Osteoblast (primary cell): ENCODE measurements at places on chromosomes 11 and 22. TPM values are rescaled to one million over a fixed set of nuclear protein-coding genes. Genes with fewer than 3 reads are reported as not detected.

The BTBD18 gene
- not detected in 2 replicates for total RNA-seq

The TEX12 gene
- 0.59 TPM in 1 of 2 replicates, not detected in the other for total RNA-seq

The FGF19 gene
- total RNA-seq, result not detected in 2 replicates

The CSF2RB gene
- total RNA-seq, result 1.1 and 1.2 TPM in 2 replicates

The PVALB gene
- total RNA-seq, result not detected in 2 replicates

The VPREB3 gene
- not detected in 2 replicates for total RNA-seq

The TRIM6 gene
- 3.6 and 3.8 TPM in 2 replicates for total RNA-seq

The C11orf86 gene
- not detected in 2 replicates for total RNA-seq

- no peaks in the 10 kb centered on the region for H3K4me1 ChIP-seq
- no peaks in the 10 kb centered on the region for H3K27me3 ChIP-seq
Observed at GRCh38 chr11:30059172-30059815, 42.5 kb upstream of the KCNA4 start.

- H3K27me3 ChIP-seq, result no peaks in the 10 kb centered on the region
- no peak overlapping the region for H3K4me3 ChIP-seq
- H3K27ac ChIP-seq, result no peak overlapping the region
- DNase-seq, result peak; percentile 19
- H3K4me1 ChIP-seq, result no peaks in the 10 kb centered on the region
- H3K36me3 ChIP-seq, result no peaks in the 10 kb centered on the region
Observed at GRCh38 chr11:80155412-80156017, 714.7 kb upstream of the TENM4 start.

DNA sequence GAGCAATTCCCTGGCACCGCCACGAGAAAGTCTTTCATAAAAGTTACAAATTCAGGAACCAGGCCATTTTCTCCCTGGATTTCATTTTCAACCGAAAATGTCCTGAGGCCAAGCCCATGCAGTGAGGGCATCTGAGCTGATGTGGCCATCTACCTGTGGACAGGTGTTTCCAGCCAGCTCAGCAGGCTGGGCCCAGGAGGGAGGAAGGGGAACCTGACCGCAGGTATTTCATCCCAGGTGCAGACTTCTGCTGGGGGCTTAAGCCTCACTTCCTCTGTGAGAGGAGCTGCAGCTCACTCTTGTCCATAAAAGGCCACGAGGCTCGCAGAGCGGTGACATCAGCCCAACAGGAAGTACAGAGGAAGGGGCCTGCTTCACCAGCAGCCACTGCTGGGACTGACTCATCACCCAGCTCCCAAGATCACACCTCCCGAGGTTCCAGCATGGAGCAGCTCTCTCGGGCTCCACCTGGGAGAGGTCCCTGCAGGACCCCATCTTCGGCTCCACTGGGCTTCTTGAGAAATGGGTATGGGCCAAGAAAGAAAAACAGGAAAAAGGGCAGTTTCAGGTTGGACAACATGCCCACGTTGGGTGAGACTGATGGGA lies 56.4 kb downstream of the MYH9 start:
- peak; percentile 90 for DNase-seq
- no peak overlapping the region for H3K4me3 ChIP-seq
- H3K27ac ChIP-seq, result peak overlapping the region; percentile 99
- H3K36me3 ChIP-seq, result peaks cover 85% of the 10 kb centered on the region
- H3K27me3 ChIP-seq, result no peaks in the 10 kb centered on the region

DNA sequence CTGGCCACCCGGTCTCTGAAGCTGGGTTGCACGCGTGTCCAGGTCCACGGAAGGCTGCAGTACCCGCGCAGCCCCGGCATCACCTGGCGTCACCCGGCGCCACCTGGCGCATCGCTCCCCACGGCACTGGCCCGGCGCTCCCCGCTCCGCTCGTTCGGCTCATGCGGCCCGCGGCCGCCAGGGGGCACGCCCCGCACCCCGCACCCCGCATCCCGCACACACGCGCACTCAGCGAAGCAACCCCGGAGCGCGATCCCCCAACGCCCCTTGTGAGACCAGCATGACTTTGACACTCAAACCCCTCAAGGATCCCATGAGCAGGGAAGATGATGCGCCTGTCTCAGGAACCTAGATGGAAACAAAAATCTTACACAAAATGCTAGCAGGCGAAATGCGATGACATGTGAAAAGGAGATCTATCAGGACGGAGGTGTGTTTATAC lies 11.9 kb downstream of the B3GNT6 start:
- peak; percentile 96 for DNase-seq
- H3K27ac ChIP-seq, result no peak overlapping the region
- peaks cover 5% of the 10 kb centered on the region for H3K4me1 ChIP-seq
- H3K4me3 ChIP-seq, result peak overlapping the region; percentile 52

GRCh38 chr22:21823740-21824444 lies 43.6 kb downstream of the MAPK1 start:
- peak; percentile 73 for DNase-seq
- peaks cover 14% of the 10 kb centered on the region for H3K4me1 ChIP-seq
- H3K36me3 ChIP-seq, result no peaks in the 10 kb centered on the region
- no peak overlapping the region for H3K4me3 ChIP-seq
- peak overlapping the region; percentile 40 for H3K27ac ChIP-seq
- no peaks in the 10 kb centered on the region for H3K27me3 ChIP-seq

DNA sequence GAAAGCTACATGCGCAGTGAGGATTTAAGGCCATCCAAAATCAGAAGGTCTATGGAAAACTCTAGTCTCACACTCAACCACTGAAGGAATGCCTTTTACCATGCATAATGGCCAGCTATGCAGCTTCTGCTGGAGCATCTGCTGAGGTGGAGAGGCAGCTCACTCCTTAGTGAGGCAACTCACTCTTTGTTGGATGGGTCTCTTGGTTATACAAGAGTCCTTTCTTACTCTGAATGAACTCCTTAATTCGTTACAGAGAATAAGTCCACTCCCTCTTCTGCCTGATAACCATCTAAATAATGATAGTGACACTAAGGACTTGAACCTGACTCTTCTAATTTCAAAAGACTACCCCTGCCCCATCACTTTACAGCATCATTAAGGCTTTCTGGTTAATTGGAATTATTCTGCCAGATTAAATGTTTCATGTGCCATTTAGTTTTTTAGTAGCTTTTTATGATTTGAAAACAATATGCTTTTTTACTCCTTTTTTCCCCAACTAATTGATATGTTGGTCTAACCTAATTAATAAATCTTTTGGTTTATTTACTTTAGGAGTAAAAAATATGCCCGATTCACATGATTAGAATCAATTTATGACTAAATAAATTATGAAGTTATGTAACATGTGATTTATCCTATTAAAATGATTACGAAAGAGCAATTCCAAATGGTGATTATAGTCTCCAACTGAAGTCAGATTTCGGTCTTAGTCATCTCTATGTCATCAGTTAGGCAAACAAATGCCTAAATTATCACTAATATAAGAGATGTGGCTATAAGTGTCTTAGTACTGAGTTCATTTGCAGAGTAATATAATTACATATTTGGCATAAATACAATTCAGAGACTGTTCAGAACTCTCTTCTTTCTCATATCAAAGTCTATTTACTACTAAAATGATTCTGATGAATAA lies 286.7 kb upstream of the CCDC90B start:
- H3K4me1 ChIP-seq, result peaks cover 17% of the 10 kb centered on the region
- H3K4me3 ChIP-seq, result no peak overlapping the region
- no peak overlapping the region for H3K27ac ChIP-seq
- no peaks in the 10 kb centered on the region for H3K36me3 ChIP-seq
- DNase-seq, result no peak
- no peaks in the 10 kb centered on the region for H3K27me3 ChIP-seq

GRCh38 chr11:101446238-101446637 lies 137.6 kb downstream of the TRPC6 start:
- no peaks in the 10 kb centered on the region for H3K27me3 ChIP-seq
- no peaks in the 10 kb centered on the region for H3K36me3 ChIP-seq
- no peak overlapping the region for H3K4me3 ChIP-seq
- peak overlapping the region; percentile 87 for H3K27ac ChIP-seq
- DNase-seq, result peak; percentile 22

GRCh38 chr11:113034576-113034975 lies 73.4 kb downstream of the NCAM1 start:
- no peak overlapping the region for H3K27ac ChIP-seq
- DNase-seq, result no peak
- H3K27me3 ChIP-seq, result no peaks in the 10 kb centered on the region
- H3K4me1 ChIP-seq, result peaks cover 2% of the 10 kb centered on the region
- no peaks in the 10 kb centered on the region for H3K36me3 ChIP-seq
- no peak overlapping the region for H3K4me3 ChIP-seq

DNA sequence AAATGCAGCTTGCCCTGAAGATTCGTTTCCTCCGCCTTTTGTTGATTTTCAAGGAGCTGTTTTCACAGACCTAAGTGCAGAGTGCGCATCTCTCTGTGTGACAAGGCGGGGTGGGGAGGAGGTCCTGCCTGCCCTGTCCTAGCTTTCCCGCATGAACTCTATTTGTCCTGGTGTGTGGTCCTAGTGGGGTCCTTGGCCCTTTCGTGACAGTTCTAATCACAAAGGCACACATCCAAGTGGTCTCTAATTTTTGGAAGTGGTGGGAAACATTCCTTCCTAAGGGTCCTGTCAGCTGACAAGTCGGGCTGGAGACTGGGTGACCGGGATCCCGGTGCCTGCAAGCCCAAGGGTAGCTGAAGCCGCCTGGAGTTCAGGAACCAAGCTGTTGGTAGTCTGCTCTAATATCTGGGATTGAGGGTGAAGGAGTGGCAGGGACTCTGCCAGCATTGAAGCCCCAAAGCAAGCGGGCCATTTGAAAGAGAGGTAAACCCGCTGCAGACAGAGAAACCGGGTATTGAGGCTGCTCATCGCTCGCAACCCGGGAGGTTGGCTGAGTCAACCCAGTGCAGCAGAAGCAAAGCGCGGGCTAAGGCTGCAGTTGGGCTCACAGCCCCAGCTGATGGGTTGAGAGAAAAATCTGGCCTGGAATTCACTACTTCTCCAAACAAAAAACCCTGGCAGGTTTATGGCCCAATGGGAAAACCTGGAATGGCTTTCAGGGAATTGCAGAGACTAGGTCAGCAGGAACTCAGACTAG lies 28.1 kb upstream of the FBXO3 start:
- H3K4me3 ChIP-seq, result peak overlapping the region; percentile 64
- H3K36me3 ChIP-seq, result no peaks in the 10 kb centered on the region
- peaks cover 6% of the 10 kb centered on the region for H3K4me1 ChIP-seq
- peaks cover 21% of the 10 kb centered on the region for H3K27me3 ChIP-seq

DNA sequence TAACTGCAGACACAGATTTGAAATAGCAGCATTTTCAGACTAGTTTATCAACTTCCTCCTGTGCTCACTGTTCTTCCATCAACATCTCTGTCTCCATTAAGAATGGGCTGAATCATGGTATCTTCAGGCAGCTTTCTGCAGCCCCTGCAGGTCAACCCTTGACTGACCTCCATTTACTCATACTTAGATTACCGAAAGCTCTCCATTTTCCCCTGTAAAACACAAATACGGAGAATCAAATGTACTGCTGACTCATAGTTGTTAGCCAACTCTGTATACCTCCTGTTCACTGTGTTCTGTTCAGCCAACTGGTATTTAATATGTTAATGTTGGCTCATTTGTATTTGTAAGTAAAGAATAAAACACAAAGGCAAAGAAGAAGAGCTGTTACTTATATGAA lies 364.0 kb downstream of the CASP12 start:
- no peak overlapping the region for H3K4me3 ChIP-seq
- no peaks in the 10 kb centered on the region for H3K4me1 ChIP-seq
- H3K36me3 ChIP-seq, result no peaks in the 10 kb centered on the region
- DNase-seq, result no peak
- no peaks in the 10 kb centered on the region for H3K27me3 ChIP-seq

- peaks cover 5% of the 10 kb centered on the region for H3K4me1 ChIP-seq
- H3K36me3 ChIP-seq, result no peaks in the 10 kb centered on the region
- peak; percentile 100 for DNase-seq
- H3K27ac ChIP-seq, result no peak within 1 kb of the TSS
Observed at GRCh38 chr11:134068829-134069425, at the start of gene JAM3. Gene JAM3 (plus strand): TSS chr11:134069072. CDS start chr11:134069084, 12 bp downstream.

DNA sequence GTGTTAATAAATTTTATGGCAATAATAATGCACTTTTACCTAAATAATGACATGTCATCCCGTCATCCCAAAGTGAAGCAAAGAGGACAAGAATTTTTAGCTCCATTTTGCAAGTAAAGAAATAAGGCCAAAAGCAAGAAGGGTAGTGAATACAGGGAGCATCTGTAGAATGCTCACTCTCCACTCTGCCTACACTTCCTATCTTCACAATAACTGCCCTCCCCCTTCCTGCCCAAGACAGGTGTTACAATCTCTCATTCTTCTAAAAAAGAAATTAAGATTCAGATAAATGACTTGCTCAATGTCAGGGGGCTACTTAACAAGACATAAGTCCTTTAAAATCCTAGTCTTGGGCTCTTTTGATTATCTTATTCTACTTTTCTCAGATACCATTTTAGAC lies 8.9 kb downstream of the RDX start:
- no peaks in the 10 kb centered on the region for H3K36me3 ChIP-seq
- no peak overlapping the region for H3K27ac ChIP-seq
- H3K4me3 ChIP-seq, result no peak overlapping the region

GRCh38 chr11:102154806-102155205 lies 44.6 kb downstream of the YAP1 start:
- H3K27ac ChIP-seq, result no peak overlapping the region
- H3K4me1 ChIP-seq, result peaks cover 26% of the 10 kb centered on the region
- no peaks in the 10 kb centered on the region for H3K27me3 ChIP-seq
- H3K36me3 ChIP-seq, result no peaks in the 10 kb centered on the region
- H3K4me3 ChIP-seq, result no peak overlapping the region
- DNase-seq, result no peak

GRCh38 chr11:100949443-100949842 lies 180.2 kb downstream of the PGR start:
- H3K36me3 ChIP-seq, result no peaks in the 10 kb centered on the region
- H3K4me1 ChIP-seq, result no peaks in the 10 kb centered on the region
- no peak overlapping the region for H3K27ac ChIP-seq
- no peaks in the 10 kb centered on the region for H3K27me3 ChIP-seq
- DNase-seq, result no peak
- no peak overlapping the region for H3K4me3 ChIP-seq

DNA sequence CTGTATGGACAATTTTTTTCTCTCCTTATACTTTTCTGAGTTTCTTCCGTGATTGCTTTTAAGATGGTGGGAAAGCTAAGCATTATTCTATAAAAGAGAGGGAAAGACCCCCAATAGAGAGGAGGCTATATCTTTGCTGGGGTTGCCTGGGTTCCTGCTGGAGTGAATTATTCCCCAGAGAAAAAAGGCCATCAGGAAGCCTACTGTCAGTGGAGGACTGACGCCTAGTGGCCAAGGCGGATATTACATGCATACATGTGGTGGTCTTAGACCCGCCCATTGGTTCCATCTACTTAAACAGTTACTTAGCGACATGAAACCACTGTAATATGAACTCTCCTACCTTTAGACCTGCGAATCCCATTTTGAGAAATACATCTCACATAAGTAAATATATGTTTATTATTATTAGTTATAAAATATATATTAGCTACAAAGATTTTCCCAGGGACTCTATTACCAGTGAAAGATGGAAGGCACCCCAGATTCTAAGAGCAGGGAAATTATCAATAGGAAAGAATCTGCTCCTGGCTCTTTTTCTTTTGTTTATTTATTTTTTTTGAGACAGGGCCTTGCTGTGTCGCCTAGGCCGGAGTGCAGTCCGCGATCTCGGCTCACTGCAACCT lies 15.7 kb upstream of the PGA3 start:
- peaks cover 8% of the 10 kb centered on the region for H3K27me3 ChIP-seq
- no peaks in the 10 kb centered on the region for H3K4me1 ChIP-seq
- no peak overlapping the region for H3K27ac ChIP-seq

- peaks cover 59% of the 10 kb centered on the region for H3K4me1 ChIP-seq
- no peaks in the 10 kb centered on the region for H3K36me3 ChIP-seq
- H3K4me3 ChIP-seq, result no peak overlapping the region
- H3K27me3 ChIP-seq, result no peaks in the 10 kb centered on the region
- H3K27ac ChIP-seq, result peak overlapping the region; percentile 76
Observed at GRCh38 chr11:86630229-86630981, 42.0 kb downstream of the ME3 start.
